Activated T-helper 1 cell treated with anti-CD3 and anti-CD28 coated beads, Interleukin-2, amount 50 U/mL, for 16 hours (primary cell): ENCODE measurements at places on chromosomes 7 and 10.

DNA sequence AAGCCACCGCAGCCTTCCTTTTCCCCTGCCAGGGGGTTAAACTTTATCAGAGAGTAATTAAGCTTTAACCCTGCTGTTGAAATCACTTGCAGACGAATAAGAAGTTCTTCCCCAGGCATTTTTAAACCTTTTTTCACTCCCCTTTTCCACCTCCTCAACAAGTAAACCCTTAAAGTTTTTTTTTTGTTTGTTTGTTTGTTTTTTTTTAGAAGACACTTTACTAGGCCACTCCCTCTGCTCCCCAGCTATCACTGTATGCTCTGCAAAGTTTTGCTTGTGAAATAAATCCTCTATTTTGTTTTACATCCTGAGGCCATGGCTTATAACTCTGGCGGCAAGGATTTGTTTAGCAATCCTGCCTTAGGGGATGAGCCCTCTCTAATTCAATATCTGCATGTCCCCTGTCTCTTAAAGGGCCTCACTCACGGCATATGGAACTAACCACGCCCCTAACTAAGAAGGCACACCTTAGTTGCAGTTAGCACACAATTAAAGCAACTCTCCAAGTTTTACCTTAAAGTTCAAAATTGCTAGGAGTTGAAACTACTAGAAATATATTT, 1354.7 kb upstream of the LRRTM3 start:
- no peak for DNase-seq

- no peak for DNase-seq
Observed at GRCh38 chr7:93914581-93915066, 6.9 kb upstream of the GNG11 start.

- DNase-seq = peak; percentile 34
Observed at GRCh38 chr10:70145666-70146488, 623 bp downstream of the TYSND1 start.

- DNase-seq = no peak
Observed at GRCh38 chr7:135690566-135690965, 28.3 kb downstream of the STMP1 start.

- no peak for DNase-seq
Observed at GRCh38 chr7:2138146-2138765, 94.5 kb downstream of the MAD1L1 start.

DNA sequence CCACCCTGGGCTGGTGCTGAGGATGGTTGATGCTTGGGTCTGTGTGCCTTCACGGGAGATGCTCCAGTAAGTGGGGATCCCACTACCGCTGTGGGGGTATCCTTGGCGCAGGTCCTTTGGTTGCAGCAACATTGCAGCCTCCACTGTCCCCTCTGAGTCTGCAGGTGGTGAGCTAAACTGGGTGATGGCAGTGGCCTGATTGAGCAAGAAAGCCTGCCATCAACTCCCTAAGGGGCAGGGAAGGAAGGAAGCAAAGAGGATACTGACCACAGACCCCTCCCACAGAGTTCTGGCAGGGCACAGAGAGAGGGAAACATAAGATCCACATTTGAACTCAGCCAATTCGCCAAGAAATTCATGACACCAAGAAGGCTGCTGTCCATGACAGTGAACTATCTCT, 43.2 kb downstream of the MYO1G start:
- no peak for DNase-seq

- DNase-seq = no peak
Observed at GRCh38 chr7:156854654-156855053, 38.3 kb downstream of the LMBR1 start.

- no peak for DNase-seq
Observed at GRCh38 chr10:92816091-92816531, 32.2 kb upstream of the EXOC6 start.

DNA sequence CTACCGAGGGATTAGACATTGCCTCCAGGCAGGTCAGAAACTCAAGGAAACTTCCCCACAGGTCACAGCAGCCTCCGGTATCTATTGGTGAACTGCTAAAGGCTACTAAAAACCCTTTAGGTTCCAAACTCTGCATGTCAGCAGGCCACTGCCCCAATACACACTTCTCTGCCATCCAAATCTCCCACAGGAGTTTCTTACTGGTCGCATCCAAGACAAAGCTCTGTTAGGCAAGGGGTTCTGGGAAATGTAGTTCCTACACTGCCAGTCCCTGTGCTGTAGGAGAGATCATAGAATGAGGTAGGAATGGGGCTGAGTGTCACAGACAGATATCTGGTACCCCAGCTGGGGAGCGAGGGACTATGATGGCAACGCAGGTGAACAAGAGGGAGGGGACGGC, 757.0 kb upstream of the C7orf33 start:
- DNase-seq = no peak

DNA sequence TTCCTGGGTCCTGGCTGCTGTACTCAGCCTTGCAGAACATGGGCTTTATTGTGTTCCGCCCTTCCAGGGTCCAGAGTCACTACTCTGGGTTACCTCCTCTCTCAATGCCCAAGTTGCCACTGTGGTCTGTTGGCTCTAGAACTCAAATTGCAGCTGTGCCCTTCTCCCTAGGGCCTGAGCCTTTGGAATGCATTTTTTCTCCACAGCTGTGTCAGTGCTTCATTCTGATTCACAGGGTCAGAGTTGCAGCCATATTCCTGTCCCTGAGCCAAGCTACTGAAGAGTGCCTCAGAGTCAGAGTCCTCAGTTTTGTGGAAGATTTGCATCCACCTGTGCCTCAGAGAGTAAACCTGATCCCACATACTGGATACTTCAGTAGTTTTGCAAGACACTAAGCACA, 167.5 kb downstream of the ITGB1 start:
- no peak for DNase-seq

GRCh38 chr10:66244953-66245352, 680.9 kb upstream of the LRRTM3 start:
- no peak for DNase-seq

DNA sequence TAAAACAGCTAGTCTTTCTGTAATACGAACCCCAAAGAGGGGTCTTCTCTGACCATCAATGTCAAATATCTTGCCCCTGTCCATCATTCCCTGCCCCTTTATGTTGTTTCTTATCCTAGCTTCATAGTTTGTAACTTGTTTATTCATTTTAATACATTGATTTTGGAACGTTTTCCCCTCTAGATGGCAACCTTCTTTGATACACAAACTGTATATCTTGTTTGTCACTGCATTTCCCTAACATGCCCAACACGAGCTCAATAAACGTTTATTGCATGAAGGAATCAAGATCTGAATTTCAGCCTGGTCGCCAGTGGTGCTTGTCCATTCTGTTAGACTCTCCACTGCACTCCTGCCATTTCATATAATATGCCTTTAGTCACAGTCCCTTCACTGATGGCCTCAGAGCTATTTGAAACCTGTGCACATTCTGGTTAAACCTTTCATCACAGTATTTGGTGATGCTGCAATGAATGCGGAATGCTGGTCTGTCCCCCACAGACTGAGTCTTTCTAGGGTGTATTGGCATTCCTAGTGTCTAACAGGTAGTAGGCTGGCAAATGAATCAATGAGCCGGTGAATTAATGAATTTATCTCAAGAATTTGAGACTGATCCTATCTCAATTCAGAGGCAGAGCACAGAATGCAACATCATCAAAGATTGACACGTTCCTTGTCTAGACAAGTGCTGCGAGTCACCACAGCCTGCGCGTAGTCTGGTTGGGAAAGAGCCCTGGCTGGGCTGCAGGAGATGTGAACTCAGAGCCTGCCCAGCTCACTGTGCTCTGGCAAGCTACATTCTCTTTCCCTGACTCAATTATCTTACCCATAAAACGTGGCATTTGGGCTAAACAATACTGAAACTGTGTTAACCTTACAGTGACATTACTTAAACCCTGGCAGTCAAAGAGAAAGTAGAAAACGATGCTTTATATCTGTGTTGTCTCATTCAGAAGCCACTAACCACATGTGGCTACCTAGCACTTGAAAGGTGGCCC, 55.2 kb upstream of the FRMD4A start:
- no peak for DNase-seq

DNA sequence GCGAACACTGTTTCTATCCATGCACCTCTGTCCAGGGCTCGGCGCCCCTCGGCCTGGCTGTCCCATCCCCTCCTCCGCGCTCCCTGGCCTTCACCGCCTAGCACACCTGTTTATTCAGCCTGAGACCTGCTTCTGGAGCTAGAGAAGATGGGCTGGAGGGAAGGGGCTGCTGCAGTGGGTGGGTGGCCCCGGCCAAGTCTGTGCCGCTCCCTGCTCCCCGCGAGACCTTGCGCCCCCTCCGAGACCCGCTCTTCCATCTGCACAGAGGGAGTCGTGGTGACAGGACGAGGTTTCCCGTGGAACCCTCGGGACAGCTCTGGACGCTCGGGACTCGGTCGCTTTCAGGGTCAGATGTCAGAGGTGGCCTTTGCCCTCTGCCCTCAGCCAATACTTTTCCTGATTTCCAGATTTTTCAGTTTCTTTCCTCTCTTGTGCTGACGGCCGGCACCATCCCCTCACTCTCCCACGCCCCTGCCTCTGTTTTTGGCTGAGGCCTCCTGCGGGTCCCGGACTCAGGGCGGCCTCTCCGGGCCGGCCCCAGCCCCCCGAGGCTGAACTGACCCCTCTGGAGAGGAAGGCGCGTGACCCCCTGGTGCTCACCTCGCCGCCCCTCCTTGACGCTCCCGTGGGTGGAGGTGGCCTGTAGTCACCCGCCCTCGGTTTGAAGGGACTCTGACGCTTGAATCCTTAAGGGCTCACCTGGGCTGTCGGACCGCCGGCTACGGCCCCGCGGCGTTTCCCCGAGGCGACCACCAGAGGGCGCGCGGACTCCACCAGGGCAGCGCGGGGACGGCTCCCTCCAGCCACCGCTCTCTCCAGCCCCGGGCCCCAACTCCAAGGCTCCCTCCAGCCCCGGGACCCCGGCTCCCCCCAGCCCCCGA, 15.6 kb downstream of the SHH start:
- DNase-seq = peak; percentile 56

- no peak for DNase-seq
Observed at GRCh38 chr7:128913870-128914565, 3.5 kb upstream of the KCP start.

GRCh38 chr10:112094984-112095383, 88.6 kb downstream of the GPAM start:
- DNase-seq = no peak

GRCh38 chr10:44439239-44439957, 54.5 kb upstream of the CXCL12 start:
- DNase-seq = no peak

- no peak for DNase-seq
Observed at GRCh38 chr10:11679946-11680345, 62.2 kb upstream of the ECHDC3 start.

GRCh38 chr7:25982684-25983083, 169.3 kb upstream of the NFE2L3 start:
- no peak for DNase-seq

GRCh38 chr10:132301371-132302330, 6.1 kb downstream of the STK32C start:
- no peak for DNase-seq

DNA sequence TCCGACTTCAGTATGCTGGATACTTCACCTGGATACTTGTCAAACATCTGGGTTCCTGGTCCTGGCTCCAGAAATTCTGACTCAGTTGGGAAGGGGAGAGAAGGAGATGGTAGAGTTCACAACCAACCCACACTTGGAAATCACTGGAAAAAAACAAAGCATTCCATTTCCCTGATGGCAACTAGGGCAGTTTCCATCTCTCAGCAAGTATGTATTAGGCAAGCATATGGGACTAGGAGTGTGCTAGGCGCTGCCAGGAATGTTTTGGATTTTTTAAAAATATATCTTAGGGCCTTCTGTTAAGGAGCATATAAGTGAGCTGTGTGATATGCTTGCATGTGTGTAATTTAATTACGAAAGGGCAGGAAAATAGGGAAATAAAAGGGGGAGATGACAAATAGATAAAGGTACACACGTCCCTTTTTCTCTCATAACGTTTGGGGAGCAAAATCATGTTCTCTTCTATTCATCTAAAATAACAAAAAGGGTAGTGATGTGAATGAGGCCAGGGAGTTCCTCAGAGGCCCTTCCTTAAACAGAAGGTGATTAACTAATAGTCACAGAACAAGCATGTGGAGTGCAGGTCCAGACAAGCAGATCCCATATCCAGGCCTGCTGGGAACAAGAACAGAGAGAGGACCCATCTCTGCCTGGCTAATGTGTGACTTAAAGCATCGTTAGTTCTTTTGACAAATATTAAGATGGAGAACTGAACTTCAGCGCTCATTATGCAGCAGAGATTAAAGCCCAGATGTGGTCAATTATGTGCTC, 64.5 kb upstream of the NFE2L3 start:
- DNase-seq = no peak

- no peak for DNase-seq
Observed at GRCh38 chr7:138705167-138705566, 4.0 kb upstream of the SVOPL start.

GRCh38 chr10:81961451-81962184, 86.6 kb downstream of the NRG3 start:
- no peak for DNase-seq

DNA sequence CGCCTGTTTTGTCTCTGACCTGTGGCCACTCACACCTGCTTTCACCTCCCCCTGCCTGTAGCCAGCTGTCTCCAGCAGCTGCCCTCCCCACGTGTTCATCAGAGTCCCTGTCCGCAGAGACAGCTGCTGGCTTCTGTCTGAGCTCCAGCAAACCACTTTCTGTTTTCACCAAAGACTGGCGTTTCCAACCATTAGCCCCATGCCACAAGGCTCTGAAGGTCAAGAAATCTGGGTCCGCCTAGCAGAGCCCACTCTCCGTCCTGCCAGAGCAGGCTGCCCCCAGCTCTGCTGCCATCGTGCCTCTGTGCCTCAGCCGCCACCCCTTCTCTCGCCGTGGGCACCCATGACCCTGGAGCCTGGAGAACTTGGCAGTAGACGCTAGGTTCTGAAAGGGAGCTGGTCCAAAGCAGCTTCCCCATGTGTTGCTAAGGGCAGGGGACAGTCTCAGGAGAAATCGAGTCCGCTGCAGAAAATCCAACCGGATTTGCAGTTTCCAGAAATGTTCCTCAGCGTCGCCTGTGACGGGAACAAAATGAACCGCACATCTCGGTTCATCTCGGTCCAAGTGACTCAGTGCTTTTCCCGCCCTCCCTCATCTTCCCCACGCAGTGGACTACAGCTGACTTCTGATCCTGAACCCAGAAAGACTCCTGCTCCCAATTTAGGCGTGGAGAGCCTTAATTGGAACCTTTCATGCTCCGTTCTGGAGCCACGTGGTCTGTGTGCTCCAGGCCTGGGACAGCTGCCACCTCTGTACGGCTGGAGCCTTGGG, 28.0 kb downstream of the TMEM120A start:
- DNase-seq = no peak

- DNase-seq = no peak
Observed at GRCh38 chr7:99193527-99194220, 14.2 kb downstream of the KPNA7 start.

DNA sequence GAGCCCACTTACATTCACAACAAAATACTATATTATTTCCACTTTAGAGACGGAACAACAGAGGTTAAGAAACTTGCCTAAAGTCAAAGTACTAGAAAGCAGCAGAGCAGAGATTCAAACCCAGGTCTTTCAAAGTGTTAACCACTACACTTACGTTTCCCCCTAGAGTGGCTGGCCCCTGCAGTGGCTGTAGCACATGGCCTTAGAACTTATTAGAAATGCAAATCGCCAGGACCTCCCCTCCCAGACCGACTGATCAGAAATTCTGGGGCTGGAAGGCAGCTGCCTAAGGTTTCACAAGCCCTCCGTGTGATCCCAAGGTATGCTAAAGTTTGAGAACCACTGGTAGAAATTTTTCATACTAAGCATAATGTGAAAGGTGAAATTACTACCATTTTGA, 8.1 kb downstream of the MPP7 start:
- no peak for DNase-seq

- no peak for DNase-seq
Observed at GRCh38 chr7:123692471-123692877, 36.8 kb downstream of the LMOD2 start.
